A549 treated with dexamethasone at 1 μM for 4 hours (cell line): ENCODE measurements at places on chromosomes 3 and 15. TPM values are rescaled to one million over a fixed set of nuclear protein-coding genes. Genes with fewer than 3 reads are reported as not detected.

GOLGA6D gene
- not detected in 5 replicates for total RNA-seq

GPR149 gene
- not detected in 5 replicates for total RNA-seq

SENP8 gene
- total RNA-seq: 1.4 to 2.4 TPM (median 2.1 TPM) in 5 replicates

UBE2E2 gene
- total RNA-seq: 44.2 to 52.1 TPM (median 50.9 TPM) in 5 replicates

GABRB3 gene
- total RNA-seq: 61.6 to 98.3 TPM (median 85.1 TPM) in 5 replicates

CCDC54 gene
- not detected in 5 replicates for total RNA-seq

BTLA gene
- total RNA-seq: 0.14 TPM in 1 of 5 replicates, not detected in the others

TOPBP1 gene
- 22.3 to 30.3 TPM (median 26.0 TPM) in 5 replicates for total RNA-seq

RTP3 gene
- not detected in 5 replicates for total RNA-seq

PP2D1 gene
- total RNA-seq: not detected in 5 replicates

SMCO1 gene
- total RNA-seq: not detected in 5 replicates

HESX1 gene
- 0.13 to 0.62 TPM (median 0.19 TPM) in 4 of 5 replicates, not detected in the other for total RNA-seq

GASK1A gene
- total RNA-seq: not detected in 5 replicates

CFAP91 gene
- 0.21 to 0.32 TPM (median 0.23 TPM) in 4 of 5 replicates, not detected in the other for total RNA-seq

FANCD2 gene
- total RNA-seq: 18.3 to 21.7 TPM (median 20.2 TPM) in 5 replicates

NR2E3 gene
- total RNA-seq: 0.09 to 0.41 TPM (median 0.23 TPM) in 5 replicates

GMPPB gene
- total RNA-seq: 12.4 to 19.0 TPM (median 17.7 TPM) in 5 replicates

SETD2 gene
- 18.9 to 24.6 TPM (median 22.3 TPM) in 5 replicates for total RNA-seq

GOLGA8R gene
- 0.07 to 0.20 TPM (median 0.14 TPM) in 5 replicates for total RNA-seq

THBS1 gene
- 64.6 to 112 TPM (median 90.6 TPM) in 5 replicates for total RNA-seq

PLA2G4E gene
- total RNA-seq: 0.01 TPM in 1 of 5 replicates, not detected in the others

TEX9 gene
- total RNA-seq: 4.0 to 4.9 TPM (median 4.4 TPM) in 5 replicates

TRH gene
- total RNA-seq: not detected in 5 replicates

TGM5 gene
- not detected in 5 replicates for total RNA-seq

INSYN1 gene
- total RNA-seq: 2.4 to 3.5 TPM (median 2.7 TPM) in 5 replicates

CLEC3B gene
- not detected in 5 replicates for total RNA-seq
